Spleen (tissue), 13 donors: ENCODE measurements at places on chromosomes 2 and 18. TPM values are rescaled to one million over a fixed set of nuclear protein-coding genes. Genes with fewer than 3 reads are reported as not detected.

Gene MARS2
- 12.7 TPM for total RNA-seq

Gene HS6ST1
- 99.5 TPM for total RNA-seq

Gene TUBB8B
- 0.49 TPM for total RNA-seq

Gene STPG4
- total RNA-seq, result 1.8 TPM

Gene TRPM8
- not detected for total RNA-seq

Gene SPR
- 9.5 TPM for total RNA-seq

Gene MAL
- total RNA-seq, result 18.8 TPM

Gene SCG2
- total RNA-seq, result 0.13 TPM

Gene BCL2
- total RNA-seq, result 69.3 TPM
